ENCODE measurements at places on chromosomes 12 and 14.

DNA sequence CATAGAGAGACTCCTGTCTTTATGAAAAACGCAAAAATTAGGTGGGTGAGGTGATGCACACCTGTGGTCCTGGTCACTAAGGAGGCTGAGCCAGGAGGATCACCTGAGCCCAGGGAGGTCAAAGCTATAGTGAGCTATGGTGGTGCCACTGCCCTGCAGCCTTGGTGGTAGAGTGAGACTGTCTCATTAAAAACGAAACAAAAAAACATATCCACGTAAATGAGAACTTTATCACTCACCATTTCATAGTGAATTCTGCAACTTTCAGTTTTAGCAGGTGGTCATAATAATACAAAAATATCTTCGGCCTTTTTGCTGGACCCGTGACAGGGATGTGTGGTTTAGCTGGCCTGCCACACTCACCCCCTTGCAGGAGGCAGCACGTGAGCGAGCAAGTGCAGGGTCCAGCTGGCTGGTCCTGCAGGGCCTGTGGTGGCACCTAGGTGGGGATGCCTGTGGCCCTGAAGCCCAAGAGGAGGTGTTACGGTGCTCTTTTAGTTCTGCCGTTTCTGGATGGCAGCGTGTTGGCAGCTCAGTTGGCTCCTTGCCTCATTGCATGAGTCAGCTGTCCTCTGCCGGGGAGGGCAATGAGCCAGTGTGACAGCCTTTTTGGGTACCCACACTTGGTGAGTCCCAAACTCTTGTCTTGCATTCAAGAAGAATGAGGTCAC, 1330.7 kb upstream of the TMEM132C start:
- no peak overlapping the region for H3K27ac ChIP-seq
- no peaks in the 10 kb centered on the region for H3K27me3 ChIP-seq
- DNase-seq = no peak
- H3K4me1 ChIP-seq = no peaks in the 10 kb centered on the region

DNA sequence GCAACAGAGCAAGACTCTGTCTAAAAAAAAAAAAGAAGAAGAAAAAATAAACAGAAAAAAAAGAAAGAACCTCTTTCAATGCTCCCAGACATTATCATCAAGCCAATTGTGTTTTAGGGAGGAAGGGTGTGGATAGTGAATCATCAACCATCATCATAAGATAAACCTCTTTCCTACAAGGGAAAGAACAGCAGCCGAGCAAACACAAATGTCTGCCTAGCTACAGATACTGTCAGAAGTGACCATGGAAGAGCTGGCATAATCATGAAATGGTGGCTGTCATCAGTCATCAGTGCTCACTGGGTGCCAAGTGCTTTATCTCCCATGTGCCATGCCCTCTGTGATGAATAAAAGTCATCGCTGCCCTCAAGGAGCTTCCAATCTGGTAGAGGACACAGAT, 46.6 kb downstream of the SLC17A8 start:
- H3K27me3 ChIP-seq = no peaks in the 10 kb centered on the region
- no peak for DNase-seq
- no peak overlapping the region for H3K27ac ChIP-seq
- H3K4me3 ChIP-seq = no peak overlapping the region
- H3K36me3 ChIP-seq = no peaks in the 10 kb centered on the region
- no peaks in the 10 kb centered on the region for H3K4me1 ChIP-seq

- no peaks in the 10 kb centered on the region for H3K4me1 ChIP-seq
- no peak overlapping the region for H3K27ac ChIP-seq
- no peak overlapping the region for H3K4me3 ChIP-seq
- H3K36me3 ChIP-seq = peaks cover 2% of the 10 kb centered on the region
- no peak for DNase-seq
- H3K27me3 ChIP-seq = peaks cover 25% of the 10 kb centered on the region
These were observed 9.0 kb upstream of the LRP6 start for GRCh38 chr12:12275874-12276273.

GRCh38 chr14:104706733-104707607, 17.1 kb upstream of the ADSS1 start:
- no peak overlapping the region for H3K4me3 ChIP-seq
- H3K27me3 ChIP-seq = no peaks in the 10 kb centered on the region
- H3K4me1 ChIP-seq = no peaks in the 10 kb centered on the region
- no peak for DNase-seq
- peaks cover 2% of the 10 kb centered on the region for H3K36me3 ChIP-seq
- H3K27ac ChIP-seq = no peak overlapping the region

- H3K4me1 ChIP-seq = no peaks in the 10 kb centered on the region
- H3K4me3 ChIP-seq = no peak overlapping the region
- H3K27me3 ChIP-seq = peaks cover 3% of the 10 kb centered on the region
- H3K27ac ChIP-seq = no peak overlapping the region
- H3K36me3 ChIP-seq = no peaks in the 10 kb centered on the region
- DNase-seq = no peak
These were observed 72.8 kb upstream of the IFNG-AS1 start for GRCh38 chr12:67916266-67916970.

GRCh38 chr12:467591-467990, 7.9 kb downstream of the B4GALNT3 start:
- no peak overlapping the region for H3K4me3 ChIP-seq
- no peak overlapping the region for H3K27ac ChIP-seq
- no peak for DNase-seq
- H3K36me3 ChIP-seq = no peaks in the 10 kb centered on the region
- H3K27me3 ChIP-seq = peaks cover 24% of the 10 kb centered on the region

- no peak for DNase-seq
- H3K4me3 ChIP-seq = no peak overlapping the region
- H3K36me3 ChIP-seq = peaks cover 28% of the 10 kb centered on the region
- H3K27me3 ChIP-seq = no peaks in the 10 kb centered on the region
These were observed 54.4 kb downstream of the RALGAPA1 start for GRCh38 chr14:35754671-35755070.

DNA sequence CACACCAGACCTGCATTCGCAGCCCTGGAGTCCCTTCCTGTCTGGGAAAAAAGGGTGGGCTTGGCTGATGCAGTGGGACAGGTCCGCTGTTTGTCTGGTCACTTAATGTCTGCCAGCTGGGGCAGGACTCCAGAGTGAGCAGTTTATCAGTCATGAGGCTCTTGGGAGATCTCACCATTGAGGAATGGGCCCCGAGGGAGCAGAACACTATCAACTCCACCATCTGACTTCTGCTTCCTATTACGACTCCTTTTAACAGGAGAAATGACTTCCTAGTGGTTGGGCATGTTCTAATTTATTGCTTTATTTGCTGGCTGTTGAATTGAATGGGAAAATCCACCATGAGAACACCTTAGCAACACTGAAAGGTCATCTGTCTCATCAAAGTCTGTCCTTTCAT, 182.5 kb upstream of the RASSF8 start:
- H3K27me3 ChIP-seq = peaks cover 3% of the 10 kb centered on the region
- DNase-seq = no peak
- no peaks in the 10 kb centered on the region for H3K4me1 ChIP-seq
- H3K4me3 ChIP-seq = no peak overlapping the region
- H3K27ac ChIP-seq = no peak overlapping the region
- no peaks in the 10 kb centered on the region for H3K36me3 ChIP-seq

- H3K4me3 ChIP-seq = peak overlapping the region; percentile 78
- H3K27ac ChIP-seq = peak overlapping the region; percentile 92
- H3K36me3 ChIP-seq = peaks cover 20% of the 10 kb centered on the region
- H3K4me1 ChIP-seq = peaks cover 76% of the 10 kb centered on the region
- H3K27me3 ChIP-seq = no peaks in the 10 kb centered on the region
These were observed 110.5 kb upstream of the FUT8 start for GRCh38 chr14:65301862-65302539.

GRCh38 chr12:69341328-69341727, 6.9 kb upstream of the LYZ start:
- H3K27me3 ChIP-seq = no peaks in the 10 kb centered on the region
- H3K27ac ChIP-seq = no peak overlapping the region

GRCh38 chr14:34983786-34984185, 994 bp downstream of the SRP54 start:
- DNase-seq = no peak
- no peak overlapping the region for H3K27ac ChIP-seq
- H3K4me3 ChIP-seq = no peak overlapping the region
- H3K36me3 ChIP-seq = peaks cover 13% of the 10 kb centered on the region
- H3K27me3 ChIP-seq = no peaks in the 10 kb centered on the region
- peaks cover 18% of the 10 kb centered on the region for H3K4me1 ChIP-seq
